GM12865 (cell line): ENCODE measurements at places on chromosomes 16 and 17.

- DNase-seq = no peak
Observed at GRCh38 chr16:2493605-2494004, 18.7 kb downstream of the TBC1D24 start.

DNA sequence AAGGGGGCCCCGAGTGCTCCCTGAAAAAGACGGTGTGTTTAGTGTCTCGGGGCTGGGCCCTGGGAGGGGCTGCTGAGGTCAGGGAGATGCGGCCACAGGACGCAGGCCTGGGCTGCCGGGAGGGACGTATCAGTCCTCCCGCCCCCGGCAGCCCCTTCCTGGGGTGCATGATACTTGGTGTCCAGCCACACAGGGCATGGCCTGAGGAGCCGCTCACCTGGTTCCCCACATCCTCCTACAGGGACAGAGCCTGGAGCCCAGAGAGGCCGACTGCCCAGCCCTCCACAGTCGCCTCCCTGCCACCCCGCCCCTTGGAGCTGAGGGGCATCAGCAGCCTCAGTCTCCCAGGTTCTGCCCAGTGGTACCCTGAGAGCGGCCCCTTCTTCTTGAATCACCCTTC lies 12.0 kb upstream of the DEF8 start:
- no peak for DNase-seq

- DNase-seq = no peak
Observed at GRCh38 chr17:3985846-3986245, 21.6 kb upstream of the ATP2A3 start.

- no peak for DNase-seq
Observed at GRCh38 chr16:19716183-19716582, 1.8 kb downstream of the KNOP1 start.

DNA sequence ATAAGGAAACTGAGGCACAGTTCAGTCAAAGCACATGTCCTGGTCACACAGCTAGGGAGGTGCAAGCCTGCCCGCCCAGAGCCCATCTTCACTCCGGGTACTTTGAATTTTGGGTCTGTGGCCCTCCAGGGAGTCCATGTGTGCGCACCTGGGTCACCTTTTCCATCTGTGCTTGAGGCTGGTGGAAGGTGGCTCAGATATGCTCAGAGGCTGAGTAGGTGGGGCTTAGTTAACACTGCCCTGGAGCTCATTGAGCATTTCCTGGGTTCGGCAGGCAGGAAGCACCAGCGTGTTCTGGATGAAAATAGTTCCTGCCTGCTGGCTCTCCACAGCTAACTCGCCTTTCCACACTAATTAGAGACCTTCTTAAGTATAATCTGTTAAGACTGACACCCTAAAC lies 19.2 kb downstream of the FAM234A start:
- no peak for DNase-seq

DNA sequence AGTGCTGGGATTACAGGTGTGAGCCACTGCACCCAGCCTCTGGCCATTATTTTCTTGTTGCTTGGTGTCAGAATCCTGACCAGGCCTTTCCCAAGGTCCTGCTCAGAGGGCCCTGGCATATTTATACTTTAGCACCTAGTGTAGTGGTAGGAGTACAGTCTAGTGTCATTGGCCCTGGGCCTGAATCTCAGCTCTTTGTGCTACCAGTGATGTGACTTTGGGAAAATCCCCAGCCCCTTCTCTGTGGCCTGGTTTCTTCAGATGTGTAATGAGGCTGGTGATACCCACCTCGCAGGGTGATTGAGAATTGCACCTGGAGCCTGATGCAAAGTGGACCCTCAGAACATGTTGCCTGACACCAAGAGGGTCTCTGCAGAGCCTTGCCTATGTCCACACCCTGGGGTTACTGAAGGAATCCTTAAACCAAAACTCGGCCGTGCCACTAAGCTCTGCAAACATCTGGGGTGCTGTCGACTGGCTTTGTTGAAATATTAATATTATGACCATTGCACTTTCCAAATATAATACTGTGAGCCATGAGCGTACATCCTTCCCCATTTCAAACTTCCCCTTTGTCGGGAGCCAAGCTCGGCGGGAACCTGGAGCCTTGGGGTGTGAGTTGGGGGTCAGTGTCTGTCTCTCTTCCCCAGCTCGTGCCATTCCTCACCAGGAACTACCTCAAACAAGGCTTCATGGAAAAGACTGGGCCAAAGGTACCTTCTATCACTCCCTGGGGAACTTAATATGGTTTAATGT lies 18.0 kb upstream of the RNF135 start:
- DNase-seq = no peak
